Esophagus squamous epithelium (tissue), 5 donors: ENCODE measurements at places on chromosomes 6 and 20.

- no peak for DNase-seq
Observed at GRCh38 chr20:17504898-17505635, 26.1 kb downstream of the BFSP1 start.

DNA sequence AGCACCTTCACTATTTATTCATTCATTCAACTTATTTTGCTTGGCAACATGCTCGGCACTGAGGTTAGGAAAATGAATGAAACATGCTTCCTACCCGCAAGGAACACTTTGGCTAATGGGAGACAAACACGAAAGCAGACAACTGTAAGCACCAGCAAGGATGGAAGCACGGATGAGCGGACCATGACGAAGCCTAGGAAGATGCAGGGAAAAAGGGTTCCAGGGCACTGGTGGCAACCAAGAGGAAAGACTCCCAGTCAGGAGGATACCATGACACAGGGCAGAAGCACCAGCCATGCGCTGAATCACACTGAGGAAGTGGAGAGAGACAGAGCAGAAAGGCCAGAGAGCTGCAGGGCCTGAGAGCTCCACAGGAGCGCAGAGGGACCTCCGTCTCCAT, 9.8 kb downstream of the PDE10A start:
- DNase-seq: no peak

- no peak for DNase-seq
Observed at GRCh38 chr6:57147955-57148858, 23.9 kb upstream of the BAG2 start.

DNA sequence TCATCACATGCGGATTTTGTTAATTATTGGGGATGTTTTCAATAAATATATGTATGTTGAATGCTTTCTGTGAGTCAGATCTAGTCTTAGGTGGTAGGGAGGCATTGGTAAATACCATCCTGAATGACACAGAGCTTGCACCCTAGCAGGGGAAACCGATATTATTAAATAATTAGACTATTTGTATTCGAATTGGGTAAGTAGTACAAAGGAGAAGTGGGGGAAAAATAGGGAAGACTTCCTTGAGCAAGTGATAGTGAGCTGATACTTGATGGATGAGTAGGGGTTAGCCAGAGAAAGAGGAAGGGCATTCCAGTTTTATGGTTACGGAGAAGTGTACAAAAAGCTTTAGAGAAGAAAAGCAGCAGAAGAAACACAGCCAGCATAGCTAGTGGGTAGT, 1.5 kb downstream of the RIOK1 start:
- DNase-seq: no peak

DNA sequence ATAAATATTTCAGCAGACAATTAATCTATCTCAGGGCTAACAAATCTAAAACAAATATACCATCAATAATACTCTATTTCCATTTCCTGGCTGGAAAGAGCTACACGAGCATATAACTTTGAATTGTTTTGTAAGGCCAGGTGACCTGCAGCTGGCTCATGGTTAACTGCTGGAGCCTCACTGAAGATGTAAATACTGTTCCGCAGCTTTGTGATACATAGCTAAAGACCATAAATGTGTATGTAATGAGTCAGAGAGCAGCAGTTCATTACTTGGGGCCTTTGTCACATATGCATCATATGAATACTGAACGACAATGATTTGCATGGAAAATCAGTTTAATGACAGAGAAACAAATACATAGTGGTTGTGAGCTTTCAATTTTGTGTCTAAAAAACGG, 109.4 kb upstream of the CCN2 start:
- DNase-seq: no peak

- DNase-seq: no peak
Observed at GRCh38 chr20:7893014-7893730, 47.1 kb downstream of the HAO1 start.

DNA sequence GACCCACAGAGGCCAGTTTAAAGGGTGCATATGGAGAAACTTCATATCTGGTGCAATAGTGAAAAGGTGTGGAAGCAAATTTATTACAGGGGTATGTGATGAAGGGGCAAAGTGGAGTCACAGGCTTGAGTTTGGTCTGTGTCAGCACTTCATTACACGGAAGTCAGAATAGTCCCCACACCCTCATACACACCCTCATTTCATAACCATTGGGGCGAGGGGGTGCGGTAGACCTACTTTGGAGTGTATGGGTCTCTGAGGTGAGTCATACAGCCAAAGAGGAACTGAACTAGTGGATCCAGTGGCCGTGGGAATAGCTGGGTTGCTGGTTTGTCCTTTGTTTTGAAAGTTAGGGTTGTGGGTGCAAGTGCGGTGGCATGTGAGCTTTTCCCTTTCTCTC, 3.3 kb downstream of the TM9SF4 start:
- DNase-seq: no peak

- DNase-seq: no peak
Observed at GRCh38 chr6:35177157-35177556, 36.0 kb upstream of the TCP11 start.

- DNase-seq: no peak
Observed at GRCh38 chr6:6711031-6711785, 122.7 kb downstream of the LY86 start.

DNA sequence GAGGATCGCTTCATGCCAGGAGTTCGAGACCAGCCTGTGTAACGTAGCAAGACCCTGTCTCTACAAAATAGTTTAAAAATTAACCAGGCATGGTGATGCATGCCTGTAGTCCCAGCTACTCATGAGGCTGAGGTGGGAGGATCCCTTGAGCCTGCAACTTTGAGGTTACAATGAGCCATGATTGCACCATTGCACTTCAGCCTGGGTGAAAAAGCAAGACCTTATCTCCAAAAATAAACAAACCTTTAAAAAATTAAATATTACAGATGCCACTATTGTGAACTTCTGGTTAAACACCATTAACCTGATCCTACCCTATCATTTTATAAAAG, 116.8 kb downstream of the ARHGAP18 start:
- no peak for DNase-seq

DNA sequence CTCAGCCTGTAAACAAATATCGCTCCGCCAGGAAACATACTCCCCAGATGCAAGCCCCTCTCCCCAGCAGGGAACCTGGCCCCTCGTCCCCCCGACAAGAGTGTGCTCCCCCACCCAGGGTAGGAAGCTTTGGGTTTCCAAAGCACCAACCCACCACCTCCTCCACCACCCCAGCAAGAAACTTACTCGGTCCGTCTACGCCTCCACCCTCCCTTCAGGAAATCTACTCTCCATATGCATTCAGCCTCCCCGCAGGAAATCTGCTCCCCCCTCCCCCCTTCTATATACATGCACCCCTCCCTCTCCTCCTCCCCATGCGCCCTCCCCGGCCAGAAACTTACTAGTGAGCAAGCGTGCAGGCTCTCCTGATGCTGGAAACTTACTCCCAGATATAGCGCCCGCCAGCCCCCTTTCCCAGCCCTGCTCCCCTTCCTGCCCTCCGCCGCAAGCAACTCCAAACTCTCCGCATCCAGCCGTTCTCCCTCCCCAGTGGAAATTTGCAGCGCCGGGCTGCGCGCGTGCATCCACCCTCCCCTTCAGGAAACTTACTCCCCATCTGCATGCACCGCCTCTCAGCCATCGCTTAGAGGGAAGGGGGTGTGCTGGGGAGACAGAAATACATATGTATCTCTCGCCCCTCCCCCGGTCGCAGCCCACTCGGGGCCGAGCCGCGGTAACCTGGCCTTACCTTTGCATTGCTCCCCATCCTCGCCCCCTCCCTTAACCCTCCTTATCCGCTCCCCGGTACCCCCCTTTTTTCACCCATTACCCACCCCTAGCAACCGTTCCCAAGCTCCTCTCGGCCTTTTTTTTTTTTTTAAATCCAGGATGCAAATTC, at the start of gene TRERF1:
Gene TRERF1, minus strand, starts transcription at position 594 of the 838 bp plus-strand sequence. CDS start 182,336 bp downstream, outside the sequence.
- DNase-seq: no peak

DNA sequence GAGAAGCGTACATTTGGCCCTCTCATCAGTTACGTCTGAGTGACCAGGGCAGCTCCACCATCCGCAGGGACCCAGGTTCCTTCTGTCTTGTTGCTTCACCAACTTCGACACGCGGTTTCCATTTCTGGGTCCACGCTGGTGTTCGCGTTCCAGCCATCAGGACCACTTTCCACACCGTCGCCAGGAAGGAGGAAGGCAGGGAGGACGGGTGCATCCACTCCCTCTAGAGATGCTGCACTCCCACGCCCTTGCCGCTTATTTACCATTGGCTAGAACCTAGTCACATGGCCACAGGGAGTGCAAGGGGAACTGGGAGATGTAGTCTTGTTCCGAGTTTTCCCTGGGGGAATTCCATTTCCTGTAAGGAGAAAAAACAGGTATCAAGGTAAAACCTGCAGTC, 33.2 kb upstream of the SNX9 start:
- no peak for DNase-seq

- no peak for DNase-seq
Observed at GRCh38 chr6:170182093-170182780, 108.6 kb downstream of the DLL1 start.

DNA sequence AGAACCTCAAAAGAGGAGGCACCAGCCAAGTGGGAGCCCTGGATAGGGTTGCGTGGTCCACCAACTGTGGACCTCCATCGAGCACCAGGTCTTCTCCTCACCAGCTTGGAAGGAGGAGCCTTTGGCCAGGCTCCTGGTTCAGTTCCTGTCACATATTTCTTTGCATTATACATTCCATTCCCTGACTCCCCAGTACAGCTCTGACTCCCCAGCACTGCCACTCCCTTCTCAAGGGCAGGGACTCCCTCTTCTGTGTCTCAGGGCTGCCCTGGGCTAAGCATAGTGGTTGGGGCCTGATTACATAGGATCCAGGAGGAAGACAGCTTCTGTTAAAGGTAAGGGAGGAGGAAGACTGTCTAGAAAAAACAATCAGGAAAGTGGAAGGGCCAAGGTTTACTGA, 91.1 kb downstream of the MRPL14 start:
- DNase-seq: no peak

DNA sequence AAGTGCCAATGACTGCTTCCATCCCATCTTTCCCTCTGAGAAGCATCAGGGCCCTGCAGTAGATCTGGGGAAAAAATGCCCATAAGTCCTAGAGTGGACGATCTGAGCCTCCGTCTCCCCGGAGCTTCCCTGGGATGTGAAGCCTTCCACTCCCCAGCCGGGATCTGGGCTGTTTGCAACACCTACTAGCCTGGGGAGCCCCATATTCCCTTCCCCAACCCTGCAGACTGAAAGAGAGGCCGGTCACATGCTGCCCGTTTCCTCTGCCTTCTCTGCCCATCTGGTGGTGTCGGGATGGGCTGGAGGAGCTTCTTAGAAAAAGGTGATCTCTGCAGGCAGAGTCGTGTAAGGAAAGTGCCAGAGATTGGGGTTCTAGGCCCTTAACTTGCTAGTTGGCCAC, 1.1 kb downstream of the SNPH start:
- no peak for DNase-seq

- no peak for DNase-seq
Observed at GRCh38 chr6:39836606-39837005, 44.4 kb downstream of the DAAM2 start.

DNA sequence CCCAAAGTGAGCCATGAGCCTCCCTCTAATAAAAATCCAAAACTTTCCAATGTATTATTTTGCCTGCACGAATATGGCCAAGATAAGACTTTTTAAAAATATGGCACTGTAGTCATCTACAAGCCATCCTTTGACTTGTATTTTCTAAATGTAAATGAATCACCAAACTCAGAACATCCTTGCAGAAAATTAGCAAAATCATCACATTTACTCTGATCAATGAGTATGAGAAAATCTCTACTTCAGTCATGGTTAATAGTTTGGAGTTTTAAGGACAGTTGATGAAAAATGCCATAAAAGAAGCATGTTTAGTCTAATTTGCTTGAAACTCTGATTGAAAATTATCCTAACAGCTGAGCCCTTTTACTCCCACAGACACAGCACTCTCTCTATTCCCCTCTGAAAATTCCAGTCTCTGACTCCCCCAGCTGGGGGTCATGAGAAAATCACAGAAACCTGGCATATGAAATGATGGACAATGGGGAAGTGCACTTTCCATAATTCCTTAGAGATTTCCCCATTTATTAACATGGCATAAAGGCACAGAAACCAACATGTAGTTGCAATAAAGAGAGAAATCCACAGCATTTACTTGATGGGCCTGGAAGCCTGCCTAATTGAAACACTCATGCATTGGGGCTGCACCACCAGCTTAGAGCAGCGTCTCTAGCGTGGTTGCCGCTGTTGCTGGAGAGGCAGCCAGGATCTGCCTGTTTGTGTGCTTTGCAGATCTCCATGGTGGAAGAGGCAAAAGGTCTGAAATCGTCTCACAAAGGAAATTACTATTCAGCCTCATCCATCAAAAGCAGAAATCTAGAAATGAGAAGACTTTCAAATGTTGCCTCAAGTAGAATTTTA, 214.0 kb downstream of the WDR27 start:
- DNase-seq: no peak

DNA sequence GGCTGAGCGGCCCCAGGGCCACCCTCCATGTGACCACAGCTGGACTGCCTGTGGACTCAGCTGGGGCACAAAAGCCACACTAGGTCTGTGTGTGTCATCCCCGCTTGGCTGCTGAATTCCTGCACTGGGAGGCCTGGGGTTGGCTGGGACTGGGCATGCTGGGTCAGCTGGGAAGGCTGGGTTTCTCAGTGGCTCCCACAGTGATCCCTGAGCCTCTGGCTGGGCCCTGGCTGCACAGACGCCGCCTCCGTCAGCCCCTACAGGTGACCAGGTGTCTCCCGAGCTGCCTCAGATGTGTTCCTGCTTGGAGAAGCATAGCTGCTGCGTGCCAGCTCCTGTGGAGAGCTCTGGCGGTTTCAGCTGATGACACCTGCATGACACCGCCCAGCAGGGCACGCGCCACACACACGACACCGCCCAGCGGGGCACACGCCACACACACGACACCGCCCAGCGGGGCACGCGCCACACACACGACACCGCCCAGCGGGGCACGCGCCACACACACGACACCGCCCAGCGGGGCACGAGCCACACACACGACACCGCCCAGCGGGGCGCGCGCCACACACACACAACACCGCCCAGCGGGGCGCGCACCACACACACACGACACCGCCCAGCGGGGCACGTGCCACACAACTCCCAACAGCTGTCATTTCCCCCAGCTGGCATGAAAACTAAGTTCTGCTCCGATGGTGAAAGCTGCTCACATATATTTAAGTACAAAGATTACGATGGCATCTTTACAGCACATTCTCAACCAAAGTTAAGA, 88.8 kb downstream of the TAF4 start:
- DNase-seq: no peak

- DNase-seq: no peak
Observed at GRCh38 chr6:129536271-129536670, 173.7 kb downstream of the ARHGAP18 start.

GRCh38 chr6:144246988-144247387, 38.1 kb upstream of the UTRN start:
- DNase-seq: no peak

- DNase-seq: no peak
Observed at GRCh38 chr6:28589234-28589956, 63.7 kb downstream of the GPX5 start.

GRCh38 chr20:635028-635892, 17.7 kb downstream of the SRXN1 start:
- DNase-seq: no peak
